ENCODE measurements at places on chromosomes 7 and 10.
A peak's percentile ranks its signal among the peaks of the same experiment; 100 is the strongest.

DNA sequence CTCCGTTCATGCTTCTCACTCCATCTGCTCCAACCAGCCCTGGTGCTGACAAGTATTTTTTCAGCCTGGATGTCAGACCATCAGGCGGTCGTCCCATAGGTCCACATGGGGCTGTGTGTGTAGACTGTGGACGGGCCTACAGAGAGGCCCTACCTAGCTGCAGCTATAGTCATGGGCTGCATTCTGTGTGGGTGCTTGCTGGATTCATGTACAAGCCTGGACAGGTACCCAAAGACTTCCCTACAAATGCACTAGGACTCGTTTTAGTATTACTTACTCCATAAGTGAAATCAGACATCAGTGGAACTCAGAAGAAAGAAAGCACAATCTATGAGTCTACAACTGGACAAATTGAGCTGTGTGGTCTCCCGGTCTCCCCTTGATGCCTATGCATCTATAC, 146.8 kb downstream of the PKD1L1 start:
- DNase-seq = no peak

DNA sequence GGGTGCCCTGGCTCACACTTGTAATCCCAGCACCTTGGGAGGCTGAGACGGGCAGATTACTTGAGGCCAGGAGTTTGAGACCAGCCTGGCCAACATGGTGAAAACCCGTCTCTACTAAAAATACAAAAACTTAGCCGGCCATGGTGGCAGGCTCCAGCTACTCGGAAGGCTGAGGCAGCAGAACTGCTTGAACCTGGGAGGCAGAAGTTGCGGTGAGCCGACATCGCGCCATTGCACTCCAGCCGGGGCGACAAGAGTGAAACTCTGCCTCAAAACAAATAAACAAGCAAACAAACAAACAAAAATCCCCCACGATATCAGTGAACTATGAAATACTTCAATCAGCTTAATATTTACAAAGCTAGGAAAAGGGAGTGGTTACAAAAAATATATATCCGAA, 382.3 kb upstream of the KCND2 start:
- no peak for DNase-seq

GRCh38 chr7:23712368-23713284, 2.6 kb downstream of the STK31 start:
- DNase-seq = peak; percentile 82

DNA sequence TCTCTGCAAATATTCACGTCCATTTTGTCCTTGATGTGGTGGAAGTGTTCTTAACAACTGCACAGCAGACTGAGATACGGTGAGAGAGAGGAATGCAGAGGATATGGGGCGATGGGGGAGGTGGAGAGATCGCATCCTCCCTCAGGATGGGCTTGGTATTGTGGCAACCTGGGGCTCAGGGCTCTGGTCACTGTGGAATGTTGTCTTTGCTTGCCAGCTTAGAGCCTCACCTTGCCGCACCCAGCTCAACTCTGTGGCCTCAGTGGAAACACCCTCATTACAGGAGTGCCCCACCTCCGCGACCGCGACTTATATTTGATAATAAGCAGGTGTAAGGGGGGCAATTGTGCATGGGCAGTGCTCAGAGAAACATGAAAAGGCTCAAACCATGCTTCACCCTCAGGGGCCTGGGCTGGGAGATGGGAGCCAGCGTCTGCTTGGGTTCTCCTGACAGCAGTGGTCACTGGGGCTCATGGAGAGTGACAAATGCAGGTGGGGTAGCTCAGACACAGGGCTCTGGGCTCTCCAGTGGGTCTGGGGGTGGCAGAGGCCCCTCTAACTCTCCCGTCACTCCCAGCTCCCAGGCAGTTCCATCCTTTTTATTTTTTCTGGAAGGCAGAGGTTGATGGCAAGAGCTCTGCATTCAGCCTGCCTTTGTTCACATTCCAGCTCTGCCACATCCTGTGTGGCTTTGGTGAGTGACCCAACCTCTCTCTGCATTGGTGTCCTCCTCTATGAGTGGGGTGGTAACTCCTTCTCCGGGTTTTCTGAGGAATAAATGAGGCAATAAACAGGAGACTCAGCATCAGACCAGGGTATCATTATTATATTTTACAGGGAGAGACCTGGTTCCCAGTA, 43.1 kb upstream of the EMX2 start:
- no peak for DNase-seq

DNA sequence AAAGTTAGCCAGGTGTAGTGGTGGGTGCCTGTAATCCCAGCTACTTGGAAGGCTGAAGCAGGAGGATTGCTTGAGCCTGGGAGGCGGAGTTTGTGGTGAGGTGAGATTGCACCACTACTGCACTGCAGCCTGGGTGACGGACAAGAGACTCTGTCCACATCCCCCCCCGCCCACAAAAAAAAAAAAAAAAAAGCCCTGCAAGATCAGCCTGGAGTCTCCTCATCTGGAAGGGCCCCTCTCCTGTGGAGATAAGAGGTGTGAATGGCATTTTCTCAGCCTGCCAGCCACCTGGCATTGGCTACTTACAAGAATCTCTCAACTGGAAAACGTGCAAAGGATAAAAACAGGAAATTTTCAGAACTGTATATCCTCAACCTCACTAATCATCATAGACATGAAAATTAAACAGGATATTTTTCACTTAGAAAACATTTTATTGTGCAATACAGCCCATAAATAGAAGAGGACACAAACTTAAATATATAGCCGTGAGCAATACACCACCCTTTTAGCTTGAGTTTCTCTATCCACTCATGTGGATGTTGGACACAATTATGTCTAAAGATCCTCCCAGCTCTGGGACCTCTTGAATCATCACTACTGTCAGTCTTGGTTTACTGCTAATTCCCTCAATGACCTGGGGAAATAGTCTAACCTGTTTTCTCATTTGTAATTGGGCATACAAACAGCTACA, 11.3 kb upstream of the TSPAN15 start:
- DNase-seq = peak; percentile 52

GRCh38 chr7:103637726-103638125, 191.7 kb upstream of the SLC26A5 start:
- DNase-seq = no peak

All from lung (tissue), 17 donors.